ENCODE measurements at places on chromosomes 2 and 18.

DNA sequence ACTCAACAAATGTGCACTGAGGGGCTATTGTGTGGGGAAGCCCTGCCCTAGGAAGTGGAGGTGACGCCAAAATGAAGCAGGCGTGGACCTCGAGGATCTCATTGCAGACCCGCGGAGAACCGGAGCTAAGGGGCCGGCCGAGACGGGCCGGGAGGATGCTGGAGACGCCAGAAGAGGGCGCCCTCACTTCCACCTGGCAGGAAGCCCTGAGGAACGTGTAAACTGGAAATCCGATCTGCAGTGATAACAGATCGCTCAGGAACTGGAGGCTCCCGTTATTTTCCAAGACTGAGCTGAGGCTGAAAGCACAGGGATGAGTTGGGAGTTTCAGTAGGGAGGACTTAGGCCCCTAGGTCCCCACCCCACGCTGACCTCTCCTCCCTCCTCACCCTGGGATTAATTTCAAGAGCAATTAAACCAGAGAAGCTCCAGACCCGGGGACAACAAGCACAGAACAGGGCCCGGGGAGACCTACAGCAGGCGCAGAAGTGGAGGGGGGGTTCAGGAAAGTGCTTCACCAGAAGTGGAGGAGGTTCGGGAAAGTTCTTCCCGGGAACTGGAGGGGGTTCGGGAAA lies 7.7 kb upstream of the COL6A3 start:
- DNase-seq = peak; percentile 73

- DNase-seq = no peak
These were observed 39.3 kb upstream of the CREB1 start for GRCh38 chr2:207490441-207490840.

DNA sequence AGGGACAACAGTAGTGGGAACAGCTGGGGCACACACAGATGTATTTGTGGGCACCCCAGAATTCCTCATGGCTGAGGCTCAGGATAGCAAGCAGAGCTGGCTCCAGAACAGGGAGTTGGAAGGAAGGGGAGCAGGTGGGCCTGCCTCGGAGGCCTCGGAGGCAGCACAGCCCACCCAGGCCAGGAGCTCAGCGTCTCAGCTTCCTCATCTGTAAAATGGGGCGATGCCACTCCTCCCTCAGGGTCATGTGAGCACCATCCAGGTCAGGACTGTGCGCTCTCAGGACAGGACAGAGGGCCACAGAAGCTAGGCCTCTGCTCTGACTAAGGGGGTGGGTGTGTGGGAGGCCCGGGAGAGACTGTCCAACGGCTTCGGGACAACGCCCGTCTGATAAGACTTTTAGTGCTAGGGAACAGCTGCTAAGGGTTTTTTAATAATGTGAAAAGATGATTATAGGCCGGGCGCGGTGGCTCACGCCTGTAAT lies 106.2 kb downstream of the HDAC4 start:
- DNase-seq = no peak

DNA sequence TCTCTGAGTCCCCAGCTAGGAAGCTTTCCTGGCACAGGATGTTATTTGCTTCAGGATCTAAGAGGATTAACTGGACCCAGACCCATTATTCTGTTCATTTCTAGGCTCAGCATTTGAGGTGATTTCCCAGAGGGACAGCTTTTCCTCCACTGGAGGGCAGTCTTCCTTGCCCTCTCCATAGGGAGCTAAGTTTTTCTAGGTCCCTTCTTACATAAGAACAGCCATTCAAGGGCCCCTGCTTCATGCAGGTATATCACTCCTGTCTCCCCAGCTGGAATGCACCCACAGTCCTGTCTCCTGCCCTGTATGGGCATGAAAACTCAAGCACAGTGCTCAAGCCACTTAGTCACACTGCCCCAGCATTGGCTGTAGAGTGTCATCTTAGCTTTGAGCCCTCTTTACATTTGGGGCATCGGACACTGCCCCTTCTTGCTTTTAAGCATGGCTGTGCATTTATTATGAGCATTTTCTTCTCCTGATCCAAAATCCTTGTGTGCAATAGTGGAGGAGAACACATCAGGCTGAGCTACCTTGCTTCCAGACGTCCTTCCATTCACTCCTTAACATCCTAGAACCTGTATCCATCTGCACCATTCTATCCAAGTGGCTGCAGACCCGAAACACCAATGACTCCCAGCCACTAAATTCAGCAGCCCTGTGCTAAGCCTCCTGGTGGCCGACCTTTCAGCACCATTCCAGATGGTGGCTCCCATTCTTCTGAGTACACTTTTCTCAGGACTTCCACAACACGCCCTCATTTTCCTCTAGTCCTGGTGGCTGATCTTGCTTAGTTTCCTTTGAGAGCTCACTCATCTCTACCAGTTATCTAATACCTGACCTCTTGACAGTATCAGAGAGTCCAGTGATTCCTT lies 80.0 kb downstream of the COPS8 start:
- DNase-seq = no peak

DNA sequence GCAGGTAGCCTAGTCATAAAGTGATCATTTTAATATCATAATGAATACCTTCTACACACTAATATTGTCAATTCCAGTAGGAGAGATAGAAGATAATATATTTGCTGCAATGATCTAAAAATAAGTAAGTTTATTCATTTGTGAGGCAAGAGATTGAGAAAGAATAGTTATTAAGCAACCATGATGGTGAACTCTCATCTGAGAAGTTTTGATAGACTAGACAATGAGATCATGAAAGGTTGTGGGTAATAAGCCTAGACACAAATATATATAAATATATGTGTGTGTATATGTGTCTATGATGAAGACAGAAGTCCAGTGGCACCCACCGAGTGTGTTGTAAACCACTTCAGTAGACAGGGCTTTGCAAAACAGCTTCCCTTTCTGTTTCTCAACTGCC lies 181.0 kb upstream of the CHST9 start:
- no peak for DNase-seq

GRCh38 chr2:55609938-55610578 lies 7.4 kb downstream of the PPP4R3B start:
- DNase-seq = no peak

DNA sequence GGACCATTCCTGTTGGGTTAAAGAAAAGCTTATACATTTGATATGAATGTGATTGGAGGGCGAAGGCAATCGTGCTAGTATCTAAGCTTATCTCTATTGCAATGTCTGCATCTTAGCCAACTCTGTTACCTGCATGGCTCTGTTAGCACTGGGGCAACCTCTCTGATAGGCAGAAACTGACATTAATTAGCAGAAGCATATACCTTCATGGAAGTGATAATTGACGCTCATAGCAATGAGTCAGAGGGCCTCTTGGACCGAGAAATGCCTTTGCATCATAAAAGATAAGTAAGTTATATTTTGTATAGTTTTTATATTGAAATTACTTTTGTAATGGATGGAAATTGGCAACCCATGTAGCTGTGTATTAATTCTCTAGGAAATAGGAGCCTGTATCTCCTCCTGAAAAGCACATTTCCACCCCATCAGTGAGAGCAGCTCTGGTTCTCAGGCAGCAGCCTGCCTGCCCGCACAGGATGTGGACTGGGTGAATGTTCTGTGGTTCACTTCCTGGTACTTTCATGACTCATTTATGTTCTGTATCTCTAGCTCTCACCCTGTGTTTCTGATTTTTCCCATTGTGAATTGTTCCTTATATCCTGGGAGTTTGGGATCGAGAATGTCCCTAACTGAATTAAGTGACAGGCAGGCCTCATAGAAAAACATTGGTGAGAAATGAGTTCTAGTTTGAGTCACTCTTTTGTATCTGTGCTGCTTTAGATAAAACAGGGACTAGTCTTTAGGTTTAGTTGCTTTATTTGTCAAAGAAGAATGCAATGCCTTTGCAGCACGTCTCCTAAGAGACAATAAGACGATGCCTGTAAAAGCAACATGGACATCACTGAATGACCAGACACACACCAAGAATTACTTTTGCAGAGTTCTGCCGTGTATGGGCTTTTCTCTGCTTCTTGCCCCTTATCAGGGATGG lies 344.9 kb downstream of the DCDC2C start:
- no peak for DNase-seq

DNA sequence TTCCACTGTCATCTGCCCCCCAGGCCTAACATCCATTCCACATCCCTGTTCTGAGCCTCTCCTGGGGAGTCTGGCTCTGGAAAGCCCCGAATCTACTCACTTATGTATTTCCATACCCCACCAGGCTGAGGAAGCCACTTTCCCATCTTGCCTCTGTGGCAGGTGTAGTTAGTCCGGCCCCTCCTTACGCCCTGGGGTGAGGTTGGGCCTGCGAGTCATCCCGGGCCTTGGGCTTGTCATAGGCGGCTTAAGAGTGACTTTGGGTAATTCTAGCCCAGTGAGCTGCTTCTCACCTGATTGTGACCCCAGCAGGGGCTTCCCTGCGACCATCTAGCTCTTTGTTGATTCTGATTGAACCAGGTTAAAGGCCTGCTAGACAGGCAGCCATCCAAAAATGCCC lies 21.1 kb downstream of the PCARE start:
- DNase-seq = no peak

DNA sequence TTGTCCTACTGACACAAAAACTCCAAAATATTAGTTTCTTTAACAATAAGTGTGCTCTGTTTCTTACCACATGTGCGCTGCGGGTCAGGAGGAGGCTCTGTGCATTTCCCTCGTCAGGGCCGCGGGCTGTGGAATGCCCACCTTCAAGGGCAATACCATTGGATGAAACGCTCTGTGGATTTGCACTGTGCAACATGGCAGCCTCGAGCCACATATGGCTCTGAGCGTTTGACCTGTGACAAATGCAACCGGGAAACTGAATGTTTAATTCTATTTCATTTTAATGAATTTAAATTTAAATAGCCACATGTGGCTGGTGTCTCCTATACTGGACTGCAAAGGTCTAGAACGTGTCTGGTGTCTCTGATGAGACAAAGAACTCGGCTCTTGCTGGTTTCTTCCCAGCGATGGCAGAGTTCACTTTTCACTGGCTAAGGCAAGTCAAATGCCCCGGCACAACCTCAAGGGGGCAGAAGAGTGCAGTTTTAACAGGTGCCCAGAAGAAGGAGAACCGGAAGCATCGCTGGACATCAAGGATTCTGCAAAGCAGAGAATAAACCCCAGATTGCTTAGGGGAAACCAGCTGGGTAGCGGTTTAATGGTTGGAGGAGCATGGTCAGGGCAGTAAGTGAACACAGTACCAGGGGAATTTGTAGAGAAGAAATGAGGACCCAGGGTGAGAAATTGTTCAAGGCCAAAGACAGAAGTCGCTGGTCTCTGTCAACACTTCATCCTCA lies 37.0 kb upstream of the TMEM18 start:
- DNase-seq = no peak

DNA sequence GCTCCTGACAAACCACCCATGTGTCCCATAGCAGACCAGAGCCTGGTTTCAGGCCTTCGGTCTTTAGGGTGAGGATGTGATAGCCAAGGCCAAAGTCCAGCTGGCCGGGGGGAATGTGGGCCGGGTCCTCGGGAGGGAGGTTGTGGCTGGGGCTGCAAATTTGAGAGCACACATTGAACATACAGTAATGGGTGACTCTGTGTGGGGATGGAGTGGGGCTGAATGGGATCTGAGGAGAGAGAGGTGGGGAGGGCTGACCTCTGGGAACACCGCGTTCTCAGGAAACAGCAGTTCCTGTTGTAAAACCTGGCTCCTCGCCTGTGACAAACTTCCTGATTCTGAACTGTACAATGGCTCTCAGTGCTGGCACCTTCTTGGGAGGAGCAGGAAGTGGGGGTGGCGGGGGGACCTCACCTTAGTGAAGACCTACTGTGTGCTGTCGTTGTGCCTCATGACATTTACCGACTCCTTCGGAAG lies 48.8 kb downstream of the MCFD2 start:
- no peak for DNase-seq

DNA sequence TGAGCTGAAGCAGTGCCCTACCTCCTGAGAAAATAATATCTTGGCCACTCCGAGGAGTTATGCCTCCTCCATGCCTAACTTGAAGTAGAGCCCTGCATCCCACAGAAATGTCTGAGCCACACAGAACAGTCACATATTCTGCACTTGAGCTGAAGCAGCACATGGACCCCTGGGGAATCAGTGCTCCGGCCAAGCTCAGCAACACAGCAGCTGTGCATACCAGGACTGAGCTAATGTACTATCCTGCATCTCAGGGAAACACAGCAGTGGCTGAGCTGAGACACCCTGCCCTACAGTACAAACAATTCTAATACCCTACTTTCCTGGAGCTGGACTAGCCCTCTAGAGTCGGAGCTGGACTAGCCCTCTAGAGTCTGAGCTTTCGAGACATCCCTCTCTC lies 166.9 kb downstream of the ZNF516 start:
- no peak for DNase-seq

- no peak for DNase-seq
These were observed 603.6 kb downstream of the CPS1 start for GRCh38 chr2:211159972-211160371.

GRCh38 chr2:6954586-6954985 lies 37.4 kb downstream of the RNF144A start:
- no peak for DNase-seq

Measured in stimulated activated CD4-positive, alpha-beta T cell treated with anti-CD3 and anti-CD28 coated beads, Interleukin-15, amount 100 ng/mL, for 1 hour (primary cell).